ENCODE measurements at places on chromosomes 1 and 21.

DNA sequence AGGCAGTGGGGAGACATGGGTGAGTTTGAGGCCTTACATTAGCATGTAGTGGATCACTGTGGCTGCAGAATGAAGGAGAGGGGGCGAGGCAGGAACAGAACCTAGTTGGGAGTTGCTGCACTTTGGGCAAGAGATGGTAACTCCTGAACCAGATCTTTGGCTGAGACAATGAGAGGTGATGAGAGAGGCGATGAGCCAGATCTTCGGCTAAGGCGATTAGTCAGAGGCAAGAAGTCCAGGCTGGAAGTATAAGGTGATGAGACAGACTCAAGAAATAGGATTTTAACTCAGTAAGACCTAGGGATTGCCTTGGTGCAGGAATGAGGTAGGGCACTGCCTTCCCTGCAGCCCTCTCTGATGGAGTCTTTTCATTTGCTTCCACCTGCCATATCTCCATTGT is 9.1 kb upstream of the ARTN start:
- DNase-seq: no peak

GRCh38 chr1:33721301-33721815 is 142.5 kb upstream of the HMGB4 start:
- no peak for DNase-seq

- no peak for DNase-seq
These were observed 31.2 kb downstream of the KCNA10 start for GRCh38 chr1:110487726-110488125.

DNA sequence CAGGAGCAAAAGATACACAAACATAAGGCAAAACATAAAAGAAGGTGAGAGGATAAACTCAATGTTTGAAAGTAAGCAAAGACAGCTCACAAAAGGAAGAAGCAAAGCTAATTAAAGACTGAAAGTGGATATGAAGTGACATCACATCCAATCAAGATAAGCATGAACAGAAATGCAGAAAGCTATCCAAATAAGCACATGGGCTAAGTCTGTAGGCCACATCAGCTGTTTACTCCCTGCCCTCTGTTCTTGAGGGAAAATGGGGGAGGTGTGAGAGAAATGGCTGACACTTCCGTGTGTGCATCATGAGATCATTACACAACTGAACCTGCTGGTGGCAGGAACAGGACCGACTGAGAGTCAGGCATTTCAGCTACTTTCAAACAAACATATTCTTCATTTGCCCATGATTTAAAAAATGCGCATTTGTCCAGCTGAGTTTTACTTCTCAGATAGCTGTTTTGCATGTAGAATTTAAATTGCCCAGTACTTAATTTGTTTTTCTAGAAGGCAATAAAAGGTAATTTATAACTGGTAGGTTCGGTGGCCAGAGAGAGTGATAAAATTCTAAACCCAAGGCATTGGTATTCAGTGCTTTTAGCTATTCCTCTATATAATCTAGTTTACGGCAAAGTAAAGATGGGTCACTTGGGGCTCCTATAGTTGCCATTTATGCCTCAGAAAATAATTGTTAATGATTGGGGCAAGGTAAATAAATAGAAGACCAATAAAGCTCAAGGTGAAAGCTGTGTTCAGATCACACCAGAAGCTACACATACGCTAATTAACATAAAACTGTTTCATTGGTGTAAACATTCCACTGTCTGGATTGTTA is 27.2 kb upstream of the MAN1A2 start:
- no peak for DNase-seq

- DNase-seq: no peak
These were observed 487.6 kb upstream of the CAMK1G start for GRCh38 chr1:209095627-209096595.

GRCh38 chr1:182107209-182107608 is 45.7 kb upstream of the ZNF648 start:
- no peak for DNase-seq

GRCh38 chr1:21700094-21700493 is 30.9 kb upstream of the RAP1GAP start:
- DNase-seq: no peak

- DNase-seq: no peak
These were observed 82.8 kb downstream of the TNFSF18 start for GRCh38 chr1:172967936-172968335.

DNA sequence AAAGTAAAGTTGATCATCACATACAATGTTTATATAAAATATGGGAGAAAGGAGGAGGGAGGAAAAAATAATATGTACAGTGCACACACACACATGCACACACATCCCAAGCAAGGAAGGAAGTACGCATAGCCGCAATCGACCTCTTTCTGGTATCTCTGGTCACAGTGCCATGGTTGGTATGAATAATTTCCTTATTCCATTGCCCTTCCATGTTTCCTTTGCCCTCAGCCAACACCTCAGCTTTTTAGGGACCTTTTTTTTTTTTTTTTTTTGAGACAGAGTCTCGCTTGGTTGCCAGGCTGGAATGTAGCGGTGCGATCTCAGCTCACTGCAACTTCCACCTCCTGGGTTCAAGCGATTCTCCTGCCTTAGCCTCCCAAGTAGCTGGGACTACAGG is 20.6 kb downstream of the CITED4 start:
- DNase-seq: no peak

GRCh38 chr21:18877917-18878316 is 474.3 kb upstream of the TMPRSS15 start:
- DNase-seq: no peak

DNA sequence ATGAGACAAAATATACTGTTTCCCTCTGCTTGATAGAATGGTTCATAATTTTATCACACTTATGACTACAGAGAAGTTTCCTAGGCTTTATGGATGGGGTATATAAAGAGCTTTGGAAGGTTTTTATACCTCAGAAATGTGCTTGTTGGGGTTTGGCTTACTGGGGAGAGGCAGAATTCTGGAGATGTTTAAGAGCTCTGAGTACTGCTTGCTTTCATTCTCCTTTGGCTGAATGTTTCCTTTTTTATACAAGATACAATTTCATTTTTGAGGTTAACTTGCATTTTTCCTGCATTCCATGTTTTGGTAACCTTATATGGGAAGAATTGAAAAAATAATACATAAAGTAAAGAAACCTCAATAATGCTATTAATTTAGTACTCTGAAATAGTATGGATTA is 157.7 kb upstream of the COL11A1 start:
- no peak for DNase-seq

GRCh38 chr1:192462616-192463015 is 113.0 kb upstream of the RGS1 start:
- DNase-seq: no peak

- DNase-seq: no peak
These were observed 1326.0 kb downstream of the PLA2G4A start for GRCh38 chr1:188154761-188155160.

GRCh38 chr1:193060406-193060805 is 994 bp downstream of the RO60 start:
- no peak for DNase-seq

- peak; percentile 10 for DNase-seq
These were observed 122.5 kb upstream of the COA6 start for GRCh38 chr1:234250747-234251146.

DNA sequence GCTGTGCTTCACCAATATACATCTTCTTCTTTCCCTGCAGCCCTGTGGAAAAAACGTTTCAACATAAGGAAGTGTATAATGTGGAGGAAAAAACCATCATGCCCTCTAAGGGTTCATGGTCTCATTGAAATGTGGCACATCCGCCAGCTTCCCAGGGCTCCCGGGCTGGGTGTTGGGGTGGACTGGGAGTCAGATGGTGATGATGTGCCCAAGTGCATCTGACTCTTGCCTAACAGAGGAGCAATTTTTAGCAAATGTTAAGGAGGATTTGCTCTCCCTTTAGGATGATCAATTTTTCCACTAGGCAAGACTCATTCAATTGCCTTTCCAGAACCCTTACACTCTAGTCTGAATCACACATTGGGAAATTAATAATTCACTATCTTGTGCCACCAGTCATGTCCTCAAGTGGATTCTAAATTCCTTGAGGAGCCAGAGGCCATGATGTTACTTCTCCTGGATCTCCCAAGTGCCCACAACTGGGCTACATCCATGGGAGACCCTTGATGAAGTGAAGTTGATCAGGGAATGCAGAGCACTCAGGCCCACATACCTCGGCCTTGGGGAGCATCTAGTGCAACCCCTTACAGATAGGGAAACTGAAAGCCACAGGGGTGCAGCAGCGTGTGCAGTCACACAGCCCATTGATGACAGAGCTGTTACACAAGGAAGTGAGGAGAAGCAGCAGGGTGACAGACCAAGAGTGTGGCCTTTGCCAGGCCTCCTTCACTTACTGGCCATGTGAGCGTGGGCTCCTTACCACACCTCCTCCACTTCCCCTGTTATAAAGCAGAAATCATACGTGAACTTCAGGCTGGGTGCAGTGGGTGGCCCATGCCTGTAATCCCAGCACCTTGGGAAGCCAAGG is 100.0 kb upstream of the SLC44A3 start:
- DNase-seq: no peak
